ENCODE measurements at places on chromosomes 2 and 18.

GRCh38 chr2:28452534-28453081, 43.3 kb upstream of the PLB1 start:
- DNase-seq: peak; percentile 76

GRCh38 chr2:235861383-235861782, 306.8 kb downstream of the GBX2 start:
- DNase-seq: no peak

GRCh38 chr2:227219312-227220105, 55.1 kb downstream of the COL4A3 start:
- DNase-seq: no peak

DNA sequence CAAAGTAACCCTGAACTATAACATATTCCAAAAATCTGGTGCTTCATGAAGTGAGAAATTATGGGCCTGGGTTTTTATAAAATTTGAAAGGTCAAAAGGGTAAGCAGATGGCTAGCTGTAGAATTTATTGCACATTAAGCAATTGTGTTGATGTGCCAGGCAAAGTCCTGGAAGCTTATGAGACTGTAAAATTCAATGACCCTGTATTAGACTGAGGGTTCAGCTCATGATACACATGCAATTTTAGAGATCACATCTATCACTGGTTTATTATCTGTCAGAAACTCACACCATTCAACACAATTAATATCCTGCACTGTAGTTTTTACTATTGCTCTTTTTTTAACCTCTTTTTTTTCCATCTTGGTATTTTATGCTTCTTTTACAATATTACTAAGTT, 1162.6 kb upstream of the SLC39A10 start:
- no peak for DNase-seq

GRCh38 chr18:323253-323622, 55.4 kb upstream of the THOC1 start:
- DNase-seq: no peak

GRCh38 chr2:43653506-43653905, 16.4 kb downstream of the PLEKHH2 start:
- DNase-seq: no peak

DNA sequence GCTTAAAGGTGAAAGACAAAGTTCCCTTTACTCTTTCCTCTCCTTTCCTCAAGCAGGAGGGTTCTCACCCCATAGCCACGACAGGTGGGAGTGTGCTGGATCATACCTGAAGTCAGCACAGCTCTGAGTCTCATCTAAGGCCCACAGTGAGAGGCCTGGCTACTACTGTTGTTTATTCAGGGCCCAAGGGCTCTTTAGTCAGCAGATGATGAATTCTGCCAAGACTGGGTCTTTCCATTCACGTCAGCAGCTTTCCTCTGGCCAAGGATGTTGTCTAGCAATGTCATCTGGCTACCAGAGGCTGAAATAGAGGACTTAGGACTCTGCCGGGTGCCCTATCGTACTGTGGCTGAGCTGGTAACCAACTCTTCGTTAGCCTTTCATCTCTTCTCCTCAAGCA, 308.4 kb upstream of the THUMPD2 start:
- DNase-seq: no peak

DNA sequence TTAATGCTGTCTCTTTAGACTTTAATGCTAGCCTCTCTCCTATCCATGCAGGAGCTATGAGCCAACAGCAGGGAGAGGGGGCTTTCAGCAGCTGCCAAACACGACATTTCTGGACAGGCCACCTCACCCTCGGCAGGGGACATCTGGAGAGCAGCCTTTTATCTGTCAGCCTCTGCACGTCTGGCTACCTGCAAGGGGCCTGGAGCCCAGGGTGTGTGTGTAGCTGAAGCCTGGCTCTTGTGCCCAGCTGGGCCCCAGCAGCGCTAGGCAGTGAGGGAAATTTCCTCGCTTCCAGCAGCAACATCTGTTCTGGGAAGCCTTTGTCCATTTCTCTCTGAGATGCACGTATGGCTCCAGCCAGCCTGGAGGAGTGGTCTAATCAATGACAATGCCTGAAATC, 728.7 kb upstream of the ID2 start:
- no peak for DNase-seq

- no peak for DNase-seq
Observed at GRCh38 chr18:57951999-57952774, 91.8 kb upstream of the NEDD4L start.

Data from activated CD4-positive, CD25-positive, alpha-beta regulatory T cell (primary cell).